ENCODE measurements at places on chromosomes 7 and 10.

DNA sequence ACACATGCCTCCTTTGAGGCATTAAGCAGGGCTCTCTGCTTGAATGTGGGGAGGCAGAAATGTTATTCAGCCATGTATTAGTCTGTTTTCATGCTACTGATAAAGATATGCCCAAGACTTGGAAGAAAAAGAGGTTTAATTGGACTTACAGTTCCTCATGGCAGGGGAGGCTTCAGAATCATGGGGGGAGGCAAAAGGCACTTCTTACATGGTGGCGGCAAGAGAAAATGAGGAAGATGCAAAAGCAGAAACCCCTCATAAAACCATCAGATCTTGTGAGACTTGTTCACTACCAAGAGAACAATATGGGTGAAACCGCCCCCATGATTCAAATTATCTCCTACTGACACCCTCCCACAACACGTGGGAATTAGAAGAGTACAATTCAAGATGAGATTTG, 37.9 kb downstream of the ST7 start:
- DNase-seq: no peak

GRCh38 chr7:141838581-141838980, 2.7 kb downstream of the PRSS37 start:
- DNase-seq: no peak

- no peak for DNase-seq
Measured at GRCh38 chr7:57867884-57868701, 418.1 kb downstream of the ZNF716 start.

DNA sequence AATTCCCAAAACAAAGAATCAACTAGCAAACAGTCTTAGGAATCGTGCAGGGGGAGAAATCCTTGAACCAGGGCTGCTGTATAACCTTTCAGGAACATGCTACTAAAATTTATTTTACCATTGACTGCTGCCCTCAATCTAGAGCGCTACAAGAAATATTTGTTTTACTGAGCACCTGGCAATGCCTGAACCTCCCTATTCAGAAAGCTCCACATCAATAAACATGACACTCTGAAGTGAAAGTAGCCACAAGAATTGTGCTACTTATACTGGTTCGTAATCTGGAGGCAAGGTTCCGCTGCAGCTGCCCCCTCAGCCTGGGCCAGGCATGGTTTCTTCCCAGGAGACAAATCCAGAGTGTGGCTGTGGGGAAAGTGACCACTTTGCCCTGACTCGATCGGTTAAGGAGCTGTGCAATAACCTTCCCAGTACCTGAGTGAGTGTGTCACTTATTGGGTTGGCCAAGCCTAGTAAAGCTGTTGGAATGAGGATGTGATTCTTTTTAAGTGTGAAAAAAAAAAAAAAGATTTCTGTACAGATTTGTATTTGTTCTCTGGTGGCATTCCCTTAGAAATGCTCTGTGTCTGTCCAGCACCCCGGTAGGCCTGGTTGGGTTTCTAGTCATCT, 7.7 kb downstream of the VWA2 start:
- no peak for DNase-seq

All from glomerular endothelial cell (primary cell).